ENCODE measurements at places on chromosomes 16 and 17.

DNA sequence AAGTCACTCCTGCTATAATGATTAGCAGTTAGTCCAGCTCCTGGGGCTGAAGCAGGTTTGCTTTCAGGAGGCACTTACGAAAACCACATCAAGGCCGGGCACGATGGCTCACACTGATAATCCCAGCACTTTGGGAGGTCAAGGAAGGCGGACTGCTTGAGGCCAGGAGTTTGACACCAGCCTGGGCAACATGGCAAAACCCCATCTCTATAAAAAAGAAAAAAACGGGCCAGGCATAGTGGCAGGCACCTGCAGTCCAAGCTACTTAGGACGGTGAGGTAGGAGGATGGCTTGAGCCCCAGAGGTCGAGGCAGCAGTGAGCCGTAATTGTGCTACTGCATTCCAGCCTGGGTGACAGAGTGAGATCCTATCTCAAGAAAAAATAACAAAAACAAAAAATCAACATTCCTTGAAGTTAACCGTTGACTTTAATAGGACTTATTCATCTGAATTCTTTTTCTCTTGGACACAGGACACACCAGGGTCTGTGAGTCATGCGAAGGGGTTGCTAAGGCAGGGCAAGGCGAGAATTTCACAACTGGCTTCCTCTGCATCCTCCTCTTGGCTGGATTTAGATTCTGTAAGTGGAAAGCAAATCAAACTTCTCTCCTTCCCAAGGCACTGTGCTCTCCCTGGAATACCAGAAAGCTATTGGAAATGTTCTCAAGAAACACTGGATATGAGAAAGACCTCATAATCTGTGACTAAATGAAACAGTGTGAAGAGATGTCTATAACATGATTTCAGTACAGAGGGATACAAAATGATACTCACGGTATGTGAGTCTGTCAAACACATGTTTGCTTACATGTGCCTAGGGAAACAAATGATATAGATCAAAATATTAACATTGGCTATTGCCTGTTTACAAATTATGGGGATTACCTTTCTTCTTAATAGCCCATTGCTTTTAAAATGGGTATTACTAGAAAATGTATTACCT, 99.5 kb downstream of the SYCE1L start:
- DNase-seq = no peak

- peak; percentile 95 for DNase-seq
Observed at GRCh38 chr16:47779201-47780016, 318.3 kb downstream of the PHKB start.

- no peak for DNase-seq
Observed at GRCh38 chr16:74463888-74464287, 42.6 kb upstream of the CLEC18B start.

GRCh38 chr17:32503251-32504165, 16.7 kb downstream of the CDK5R1 start:
- no peak for DNase-seq

- DNase-seq = no peak
Observed at GRCh38 chr17:60305141-60305540, 86.8 kb downstream of the USP32 start.

- DNase-seq = no peak
Observed at GRCh38 chr17:22511431-22511830, 819.1 kb downstream of the KCNJ18 start.

DNA sequence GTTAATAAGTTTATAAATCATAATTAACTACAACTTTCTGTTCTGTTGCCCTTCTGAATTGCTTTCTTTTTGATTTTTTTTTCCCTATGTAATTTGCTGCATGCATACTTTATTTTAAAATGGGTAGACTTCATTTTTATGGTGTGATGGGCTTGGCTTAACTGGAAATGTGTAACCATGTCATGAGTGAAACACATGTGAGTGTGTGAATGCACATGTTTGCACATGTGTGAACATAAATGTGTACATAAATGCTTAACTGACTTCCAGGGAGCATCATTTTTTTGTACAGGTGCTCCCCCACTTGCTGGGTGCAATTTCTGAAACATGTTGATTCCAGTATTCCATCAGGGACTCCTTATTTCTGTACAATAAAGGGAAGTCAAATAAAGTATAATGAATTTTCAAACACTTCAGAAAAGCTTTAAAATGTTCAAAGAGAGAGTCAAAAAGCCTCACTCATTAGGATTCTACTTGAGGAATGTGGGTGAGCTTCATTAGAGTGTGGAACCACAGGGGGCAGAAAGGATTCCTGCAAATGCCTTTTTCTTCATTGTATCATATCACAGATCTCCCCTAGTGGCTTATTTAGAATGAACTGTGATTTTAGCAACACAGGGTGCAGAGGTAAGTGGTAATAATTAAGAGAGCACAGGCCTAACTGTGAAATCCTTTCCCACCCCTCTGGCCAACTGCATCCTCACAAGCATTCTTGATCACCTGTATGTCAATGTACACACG, 31.7 kb upstream of the CDH11 start:
- no peak for DNase-seq

GRCh38 chr17:56257075-56257474, 103.8 kb downstream of the ANKFN1 start:
- no peak for DNase-seq

- peak; percentile 58 for DNase-seq
Observed at GRCh38 chr17:2398655-2399571, 1.9 kb downstream of the MNT start.

DNA sequence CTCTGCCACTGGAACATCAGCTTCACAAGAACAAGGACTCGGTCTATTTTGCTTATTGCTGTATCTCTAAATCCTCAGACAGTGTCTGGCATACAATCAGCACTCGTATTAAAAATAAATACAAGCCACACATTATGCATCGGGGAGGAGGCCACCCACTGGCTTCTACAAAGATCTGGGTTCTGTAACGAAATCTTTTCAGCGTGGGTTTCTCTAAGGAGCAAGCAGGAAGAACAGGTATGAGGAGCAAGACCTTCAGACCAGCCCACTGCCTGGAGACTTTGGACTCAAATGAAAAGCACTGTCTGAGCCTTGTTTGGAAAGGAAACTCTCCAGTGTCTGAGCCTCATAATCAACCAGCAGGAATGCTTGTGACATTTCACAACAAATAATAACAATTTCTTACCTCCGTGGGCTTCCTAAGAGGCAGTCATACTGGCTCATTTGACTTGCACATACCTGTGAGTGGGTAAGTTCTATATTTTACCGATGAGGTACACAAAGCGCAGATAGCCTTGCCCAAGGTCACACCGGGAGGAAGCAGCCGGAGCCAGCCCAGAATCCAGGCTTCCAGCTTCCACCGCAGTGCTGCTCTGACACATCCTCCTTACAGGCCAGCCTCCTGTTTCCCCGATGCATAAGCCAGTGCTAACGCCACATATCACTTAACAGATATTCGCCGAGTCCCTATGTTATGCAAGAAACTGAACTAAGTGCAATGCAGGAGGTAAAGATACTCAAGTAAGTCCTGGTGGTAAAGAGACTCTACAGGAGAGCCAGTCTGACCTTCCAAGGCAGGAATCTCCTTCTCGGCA, 118.6 kb upstream of the TNRC6C start:
- no peak for DNase-seq

DNA sequence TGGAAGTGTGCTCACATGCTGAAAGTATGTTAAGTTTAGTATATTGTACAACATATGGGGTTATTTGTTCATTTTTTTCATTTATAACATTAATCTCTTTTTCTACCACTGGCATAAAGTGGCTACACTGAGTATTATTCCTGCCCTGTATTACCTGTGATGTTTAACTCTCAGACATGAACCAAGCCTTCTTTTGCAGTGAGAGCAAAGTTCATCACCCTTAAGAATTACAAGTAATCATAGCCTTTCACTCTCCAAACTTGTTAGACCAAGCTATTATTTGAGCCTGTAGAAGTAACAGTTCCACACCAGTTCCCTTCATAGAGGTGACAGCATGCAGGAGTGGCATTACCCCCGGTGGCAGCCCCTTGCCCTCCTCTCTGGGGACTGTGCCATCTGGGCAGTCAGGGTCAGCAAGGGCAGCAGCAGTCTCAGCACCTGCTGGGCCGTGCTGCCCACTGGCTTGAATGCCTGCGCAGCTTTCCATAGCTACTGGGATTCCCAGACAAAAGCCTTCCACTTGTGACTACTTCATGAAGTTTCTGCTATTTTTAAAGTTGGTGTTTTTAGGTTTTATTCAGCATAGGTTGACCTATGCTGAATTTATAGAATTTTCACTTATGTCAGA, 71.3 kb downstream of the TMC6 start:
- DNase-seq = no peak

DNA sequence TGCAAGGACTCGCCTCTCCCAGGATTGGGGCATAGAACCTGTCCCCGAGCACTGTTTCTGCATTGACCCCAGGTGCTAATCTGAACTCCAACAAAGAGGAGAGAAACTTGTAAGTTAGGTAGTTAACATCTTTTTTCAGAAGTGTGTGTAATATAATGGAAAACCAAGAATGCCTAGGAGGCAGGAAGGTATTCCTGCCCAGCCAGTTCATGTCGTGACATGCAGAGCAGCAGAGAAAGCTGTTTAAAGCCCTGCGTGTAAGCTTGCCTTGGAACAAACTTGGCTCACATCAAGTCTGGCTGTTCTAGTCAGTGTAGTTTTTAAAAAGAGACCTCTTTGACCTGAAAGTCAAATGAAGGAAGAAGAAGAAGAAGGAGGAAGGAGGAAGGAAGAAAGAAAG, 2.1 kb upstream of the GNA13 start:
- DNase-seq = no peak

GRCh38 chr17:72165867-72166439, 45.1 kb downstream of the SOX9 start:
- no peak for DNase-seq

- DNase-seq = no peak
Observed at GRCh38 chr17:82713071-82713723, 3.3 kb upstream of the FN3KRP start.

- no peak for DNase-seq
Observed at GRCh38 chr17:28406473-28406814, 432 bp upstream of the SLC46A1 start.

DNA sequence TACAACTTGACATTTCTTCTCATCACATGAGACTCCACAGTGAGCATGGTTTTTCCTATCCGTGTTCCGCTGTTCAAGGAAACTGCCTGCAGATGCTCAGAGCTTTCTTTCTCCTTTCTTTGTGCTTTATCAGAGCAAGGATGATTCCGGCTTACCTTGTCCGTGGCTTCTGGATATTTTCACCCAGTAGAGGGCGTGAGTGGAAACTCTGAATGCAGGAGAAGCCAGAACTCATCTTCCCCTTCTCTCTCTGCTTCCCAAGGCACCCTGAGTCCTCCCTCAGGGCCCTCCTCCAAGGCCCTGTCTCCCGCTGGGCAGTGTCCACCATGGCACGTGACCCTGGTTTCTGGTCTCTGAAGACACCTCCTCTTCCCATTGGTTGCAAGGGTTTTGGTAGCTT, 721.1 kb upstream of the RBFOX1 start:
- no peak for DNase-seq

DNA sequence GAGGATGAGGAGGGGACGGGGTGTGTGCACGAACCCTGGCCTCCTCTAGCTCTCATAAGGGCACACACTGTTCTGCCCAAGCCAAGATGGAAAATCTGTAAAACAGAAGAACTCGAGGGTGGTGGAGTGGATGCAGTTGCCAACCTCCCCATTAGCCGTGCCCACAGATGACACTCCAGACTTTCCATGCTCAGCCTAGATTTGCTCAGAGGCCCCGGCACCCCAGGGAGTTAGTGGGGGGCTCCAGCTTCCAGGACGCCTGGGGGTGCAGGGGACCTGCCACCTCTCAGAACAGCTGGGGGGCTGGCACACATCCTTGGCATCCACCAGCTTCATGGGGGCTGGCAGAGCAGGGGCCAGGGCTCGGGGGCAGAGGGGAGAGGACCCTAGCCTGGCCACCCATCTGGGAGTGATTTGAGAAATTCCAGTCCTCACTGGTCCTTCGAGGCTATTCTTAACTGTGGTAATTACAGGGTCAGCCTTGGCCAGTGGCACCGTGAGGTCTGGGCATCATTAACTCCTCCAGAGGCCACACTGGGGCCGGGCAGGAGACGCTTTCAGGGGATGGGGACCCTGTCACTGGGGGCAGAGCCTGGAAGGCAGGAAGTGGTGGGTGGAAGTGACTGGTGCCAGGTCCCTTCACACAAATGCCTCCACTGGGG, 14.3 kb downstream of the VASN start:
- DNase-seq = no peak

GRCh38 chr16:59907611-59908010, 1173.5 kb upstream of the GOT2 start:
- DNase-seq = no peak

GRCh38 chr17:9330611-9331271, 244.9 kb downstream of the STX8 start:
- no peak for DNase-seq

Measured in bone marrow (tissue), 2 donors.